Thoracic aorta (tissue), 2 donors: ENCODE measurements at places on chromosomes 3 and 15.
A peak's percentile ranks its signal among the peaks of the same experiment; 100 is the strongest.

DNA sequence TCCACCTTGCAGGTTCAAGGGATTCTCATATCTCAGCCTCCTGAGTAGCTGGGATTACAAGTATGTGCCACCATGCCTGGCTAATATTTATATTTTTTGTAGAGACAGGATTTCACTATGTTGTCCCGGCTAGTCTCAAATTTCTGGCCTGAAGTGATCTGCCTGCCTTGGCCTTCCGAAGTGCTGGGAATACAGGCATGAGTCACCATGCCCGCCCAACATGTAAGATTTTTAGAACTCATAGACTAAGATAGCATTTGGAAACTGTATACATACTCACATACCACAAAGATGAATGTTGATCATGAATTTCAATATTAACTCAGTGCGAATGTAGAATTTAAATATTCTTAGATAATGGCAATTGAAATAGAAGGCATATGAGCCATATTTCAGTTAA lies 718.9 kb downstream of the NLGN1 start:
- no peak for DNase-seq
- H3K27me3 ChIP-seq, result no peaks in the 10 kb centered on the region
- H3K27ac ChIP-seq, result no peak overlapping the region
- no peak overlapping the region for H3K4me3 ChIP-seq

- H3K4me3 ChIP-seq, result no peak overlapping the region
- no peaks in the 10 kb centered on the region for H3K27me3 ChIP-seq
- H3K27ac ChIP-seq, result no peak overlapping the region
- no peaks in the 10 kb centered on the region for H3K36me3 ChIP-seq
- no peak for DNase-seq
Observed at GRCh38 chr3:57696801-57697321, 4.0 kb upstream of the DENND6A start.

DNA sequence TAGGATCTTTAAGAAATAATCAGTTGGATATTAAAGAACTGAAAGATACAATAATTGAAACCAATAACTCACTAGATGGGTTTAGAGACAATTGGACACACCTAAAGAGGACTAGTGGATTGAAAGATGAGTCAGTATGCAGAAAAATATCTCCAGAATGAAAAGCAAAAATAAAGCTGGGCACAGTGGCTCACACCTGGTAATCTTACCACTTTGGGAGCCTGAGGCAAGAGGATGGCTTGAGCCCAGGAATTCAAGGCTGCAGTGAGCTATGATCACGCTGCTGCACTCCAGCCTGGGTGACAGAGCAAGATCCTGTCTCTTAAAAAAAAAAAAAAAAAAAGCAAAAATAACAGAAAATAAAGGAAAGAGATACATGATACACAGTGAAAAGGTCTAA lies 37.4 kb upstream of the CCDC174 start:
- H3K36me3 ChIP-seq, result no peaks in the 10 kb centered on the region
- no peak overlapping the region for H3K4me3 ChIP-seq

DNA sequence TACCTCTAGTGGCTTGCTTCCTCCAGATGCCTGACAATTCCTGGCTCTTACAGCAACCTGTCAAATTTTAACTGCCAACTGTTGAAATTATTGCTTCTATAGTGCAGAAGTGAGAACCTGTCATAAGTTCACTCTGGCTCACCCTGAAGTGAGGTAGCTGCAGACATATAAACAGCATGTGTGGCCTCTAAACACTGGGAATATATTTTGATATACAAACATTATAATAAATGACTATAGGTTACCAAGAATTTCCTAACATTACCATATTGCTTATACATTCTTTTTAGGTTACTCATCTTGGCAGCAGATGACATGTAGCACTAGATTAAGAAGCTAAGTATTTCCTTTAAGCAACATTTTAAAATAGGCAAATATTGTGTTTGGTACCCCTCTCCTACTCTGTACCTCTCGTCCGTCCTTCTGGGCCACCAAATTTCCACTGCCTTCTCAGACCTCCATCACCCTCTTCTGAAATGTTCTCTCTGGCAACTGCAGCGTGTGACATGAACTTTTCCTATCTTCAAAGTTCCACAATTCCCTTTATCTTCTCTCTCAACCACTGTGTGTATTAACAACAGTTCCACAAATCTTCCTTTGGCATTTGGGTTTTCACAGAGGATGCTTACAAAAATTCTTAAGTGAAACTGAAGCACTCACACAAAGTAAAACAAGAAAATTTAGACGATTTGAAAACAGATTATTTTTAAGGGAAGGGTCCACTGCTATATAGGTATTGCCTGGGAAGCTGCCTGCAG lies 15.3 kb upstream of the XXYLT1 start:
- no peaks in the 10 kb centered on the region for H3K27me3 ChIP-seq
- peaks cover 18% of the 10 kb centered on the region for H3K36me3 ChIP-seq
- no peak overlapping the region for H3K4me3 ChIP-seq
- DNase-seq, result no peak
- no peak overlapping the region for H3K27ac ChIP-seq

DNA sequence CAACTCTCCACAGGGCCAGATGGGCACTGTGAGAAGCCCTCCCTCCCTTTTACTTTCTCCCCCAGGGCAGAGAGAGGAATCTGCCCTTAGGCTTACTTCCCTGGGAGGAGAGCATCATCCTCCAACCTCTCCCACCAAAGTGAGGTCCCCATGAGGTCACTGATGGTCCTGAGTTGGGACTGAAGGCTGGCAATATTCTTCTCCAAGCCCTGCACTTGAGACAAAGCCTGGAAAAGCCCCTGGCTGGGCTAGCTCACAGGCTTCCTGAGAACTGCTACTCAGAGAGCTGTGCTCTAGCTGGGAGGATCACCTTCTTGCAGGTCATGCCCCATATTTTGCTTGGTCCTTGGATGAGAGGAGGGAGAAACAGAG lies 110.0 kb upstream of the MEF2A start:
- peaks cover 45% of the 10 kb centered on the region for H3K4me1 ChIP-seq
- DNase-seq, result no peak

DNA sequence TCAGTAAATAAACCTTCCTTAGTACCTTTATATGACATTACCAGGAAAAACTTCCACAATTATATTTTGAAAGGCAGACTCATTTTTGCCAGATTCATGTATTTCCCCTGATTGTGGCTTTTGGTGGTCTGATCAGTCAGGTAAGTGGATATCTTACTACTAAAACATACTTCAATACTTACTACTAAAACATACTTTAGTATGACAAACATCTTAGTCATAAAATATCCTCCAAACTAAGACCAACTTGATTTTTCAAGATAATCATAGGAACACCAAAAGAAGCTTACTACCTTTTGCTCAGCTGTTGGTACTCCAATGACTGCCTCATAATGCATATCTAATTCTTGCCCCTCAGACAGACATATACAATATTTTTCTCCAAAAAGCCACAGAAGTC lies 9.3 kb downstream of the TJP1 start:
- no peak overlapping the region for H3K4me3 ChIP-seq
- H3K27ac ChIP-seq, result no peak overlapping the region
- no peaks in the 10 kb centered on the region for H3K4me1 ChIP-seq
- H3K36me3 ChIP-seq, result no peaks in the 10 kb centered on the region
- DNase-seq, result no peak
- H3K27me3 ChIP-seq, result no peaks in the 10 kb centered on the region

DNA sequence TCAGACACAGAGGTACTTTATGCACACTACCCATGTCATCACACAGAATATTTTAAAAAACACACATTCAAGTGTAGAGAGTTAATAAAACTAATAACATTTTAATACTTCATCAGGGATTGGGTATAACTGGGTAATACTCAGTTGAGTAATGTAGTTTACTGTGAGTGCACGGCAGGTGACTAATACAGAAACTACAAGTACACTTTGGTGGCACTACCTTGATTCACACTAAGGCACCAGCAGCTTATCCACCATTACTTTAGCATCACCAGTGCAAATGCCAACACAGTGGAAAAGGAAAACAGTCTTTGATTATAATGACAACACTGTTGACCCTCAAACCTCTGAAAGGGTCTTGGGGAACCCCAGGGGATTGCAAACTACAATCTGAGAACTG lies 33.6 kb downstream of the ZNF280D start:
- DNase-seq, result no peak
- peaks cover 24% of the 10 kb centered on the region for H3K36me3 ChIP-seq
- H3K27ac ChIP-seq, result no peak overlapping the region
- H3K27me3 ChIP-seq, result no peaks in the 10 kb centered on the region

GRCh38 chr3:171874879-171875278 lies 31.7 kb downstream of the TMEM212 start:
- DNase-seq, result no peak
- H3K36me3 ChIP-seq, result no peaks in the 10 kb centered on the region
- peak overlapping the region; percentile 77 for H3K27ac ChIP-seq
- H3K4me3 ChIP-seq, result no peak overlapping the region
- peaks cover 52% of the 10 kb centered on the region for H3K4me1 ChIP-seq

GRCh38 chr15:67080900-67081431 lies 15.6 kb downstream of the SMAD3 start:
- no peaks in the 10 kb centered on the region for H3K27me3 ChIP-seq
- peak; percentile 55 for DNase-seq
- peak overlapping the region; percentile 69 for H3K27ac ChIP-seq
- H3K36me3 ChIP-seq, result no peaks in the 10 kb centered on the region

- no peaks in the 10 kb centered on the region for H3K27me3 ChIP-seq
- H3K36me3 ChIP-seq, result no peaks in the 10 kb centered on the region
- H3K4me1 ChIP-seq, result no peaks in the 10 kb centered on the region
- no peak overlapping the region for H3K27ac ChIP-seq
Observed at GRCh38 chr3:7203969-7204847, 343.3 kb downstream of the GRM7 start.

DNA sequence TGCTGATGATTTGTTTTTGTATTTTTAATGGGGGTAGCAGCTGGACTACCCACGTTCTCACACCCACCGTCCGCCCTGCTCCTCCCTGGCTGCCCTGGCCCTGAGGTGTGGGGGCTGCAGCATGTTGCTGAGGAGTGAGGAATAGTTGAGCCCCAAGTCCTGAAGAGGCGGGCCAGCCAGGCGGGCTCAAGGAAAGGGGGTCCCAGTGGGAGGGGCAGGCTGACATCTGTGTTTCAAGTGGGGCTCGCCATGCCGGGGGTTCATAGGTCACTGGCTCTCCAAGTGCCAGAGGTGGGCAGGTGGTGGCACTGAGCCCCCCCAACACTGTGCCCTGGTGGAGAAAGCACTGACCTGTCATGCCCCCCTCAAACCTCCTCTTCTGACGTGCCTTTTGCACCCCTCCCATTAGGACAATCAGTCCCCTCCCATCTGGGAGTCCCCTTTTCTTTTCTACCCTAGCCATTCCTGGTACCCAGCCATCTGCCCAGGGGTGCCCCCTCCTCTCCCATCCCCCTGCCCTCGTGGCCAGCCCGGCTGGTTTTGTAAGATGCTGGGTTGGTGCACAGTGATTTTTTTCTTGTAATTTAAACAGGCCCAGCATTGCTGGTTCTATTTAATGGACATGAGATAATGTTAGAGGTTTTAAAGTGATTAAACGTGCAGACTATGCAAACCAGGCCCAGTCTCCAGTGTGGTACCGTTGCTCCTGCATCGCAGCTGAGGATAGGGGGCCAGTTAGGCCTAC lies 1.4 kb upstream of the FES start:
- peak overlapping the region; percentile 98 for H3K27ac ChIP-seq
- H3K27me3 ChIP-seq, result no peaks in the 10 kb centered on the region
- H3K4me1 ChIP-seq, result peaks cover 28% of the 10 kb centered on the region
- H3K4me3 ChIP-seq, result no peak overlapping the region

- no peaks in the 10 kb centered on the region for H3K36me3 ChIP-seq
- DNase-seq, result no peak
- H3K4me3 ChIP-seq, result no peak overlapping the region
- no peak overlapping the region for H3K27ac ChIP-seq
Observed at GRCh38 chr15:40353697-40354096, 2.9 kb downstream of the PHGR1 start.

GRCh38 chr3:122927726-122928125 lies 99.8 kb downstream of the SEMA5B start:
- H3K4me1 ChIP-seq, result no peaks in the 10 kb centered on the region
- no peak overlapping the region for H3K27ac ChIP-seq
- H3K27me3 ChIP-seq, result no peaks in the 10 kb centered on the region
- H3K36me3 ChIP-seq, result no peaks in the 10 kb centered on the region

DNA sequence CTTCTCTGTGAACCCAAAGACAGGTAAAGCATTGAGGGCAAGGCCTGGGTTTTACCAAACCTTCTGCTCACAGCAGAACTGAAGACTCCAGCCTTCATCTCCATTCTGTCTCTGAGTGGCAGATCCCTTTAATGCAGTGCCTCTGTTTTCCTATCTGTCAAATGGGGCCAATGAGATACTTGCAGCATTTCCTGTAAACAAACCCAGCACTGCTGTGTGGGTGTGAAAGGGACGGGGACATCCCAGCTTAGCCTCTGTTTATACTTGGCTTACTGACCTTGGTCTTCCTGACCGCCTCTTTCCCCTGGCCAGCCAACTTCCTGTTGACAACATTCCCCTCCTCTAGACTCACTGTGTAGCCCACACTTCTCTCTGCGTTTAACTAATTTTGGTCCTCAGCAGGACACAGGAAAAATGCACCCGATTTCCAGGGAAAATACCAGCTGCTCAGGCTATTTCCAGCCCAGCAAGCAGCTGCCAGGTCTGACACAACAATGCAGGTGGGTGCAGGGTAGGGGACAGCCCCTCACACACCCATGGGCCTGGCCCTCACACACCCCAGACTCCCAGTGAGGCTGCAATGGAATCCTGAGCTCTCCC lies 105.9 kb upstream of the HERC1 start:
- no peaks in the 10 kb centered on the region for H3K36me3 ChIP-seq

- DNase-seq, result no peak
- peaks cover 38% of the 10 kb centered on the region for H3K4me1 ChIP-seq
- H3K27me3 ChIP-seq, result no peaks in the 10 kb centered on the region
- no peak overlapping the region for H3K4me3 ChIP-seq
- H3K27ac ChIP-seq, result no peak overlapping the region
Observed at GRCh38 chr3:128787256-128788253, 61.6 kb downstream of the RAB7A start.
